AG10803 (cell line): ENCODE measurements at places on chromosomes 5 and 9.

- no peak for DNase-seq
These were observed 14.7 kb downstream of the NDUFS4 start for GRCh38 chr5:53575101-53575500.

DNA sequence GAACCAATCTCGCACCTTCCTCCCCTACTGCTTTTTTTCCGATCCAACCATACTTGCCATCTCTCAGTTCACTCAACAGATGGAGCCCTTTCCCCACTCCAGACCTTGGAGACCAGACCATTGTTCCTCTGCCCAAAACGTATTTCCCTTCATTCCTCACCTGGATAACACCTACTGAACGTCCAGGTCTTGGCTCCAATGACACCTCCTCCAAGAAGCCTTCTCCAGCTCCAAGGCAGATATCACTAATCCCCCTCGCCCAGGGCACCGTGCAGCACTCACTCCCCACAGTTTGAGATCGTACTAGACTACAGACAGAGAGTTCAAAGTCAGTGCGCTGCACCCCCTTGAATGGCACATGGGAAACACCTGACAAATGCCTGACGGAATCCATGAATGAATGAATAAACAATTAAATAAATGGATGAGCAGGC, 47.1 kb upstream of the AKNA start:
- DNase-seq = peak; percentile 31

- DNase-seq = no peak
These were observed 472.7 kb upstream of the CDH9 start for GRCh38 chr5:27511061-27511460.

- DNase-seq = no peak
These were observed 9.0 kb downstream of the FUBP3 start for GRCh38 chr9:130588416-130588815.

DNA sequence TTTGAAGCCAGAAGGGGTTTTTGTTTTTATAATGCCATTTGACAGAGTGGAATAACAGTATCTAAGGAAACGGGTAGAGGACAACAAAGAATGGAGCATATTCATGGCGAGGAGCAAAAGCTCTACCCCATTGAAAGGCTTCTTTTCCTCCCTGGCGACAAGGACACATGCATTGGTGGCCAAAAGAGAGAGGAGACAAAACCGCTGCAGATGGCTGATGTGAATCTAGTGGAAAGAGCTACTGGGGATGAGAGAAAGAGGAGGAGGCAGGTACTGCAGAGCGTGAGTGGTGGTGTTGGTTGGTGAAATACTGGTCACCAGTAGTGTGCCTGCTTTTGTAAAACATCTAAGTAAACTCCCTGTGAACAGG, 491 bp downstream of the APC start:
- no peak for DNase-seq

DNA sequence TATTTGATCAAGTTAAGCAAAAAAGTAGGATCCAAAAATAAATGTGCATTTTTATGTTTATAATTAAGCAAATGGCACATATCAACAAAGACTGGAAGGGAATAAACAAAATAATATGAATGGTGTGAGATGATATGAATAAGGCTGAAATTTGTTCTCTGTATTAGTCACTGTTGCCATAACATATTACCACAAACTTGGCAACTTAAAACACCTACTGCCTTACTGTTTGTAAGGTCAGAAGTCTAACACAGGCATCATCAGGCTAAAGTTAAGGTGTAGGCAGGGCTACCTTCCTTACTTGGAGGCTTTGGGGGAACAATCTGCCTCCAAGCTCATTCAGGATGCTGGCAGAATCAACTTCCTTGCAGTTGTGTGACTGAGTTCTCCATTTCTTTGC, 19.3 kb downstream of the PGGT1B start:
- DNase-seq = peak; percentile 51

- DNase-seq = no peak
These were observed 12.1 kb downstream of the PDCL start for GRCh38 chr9:122816163-122816867.

DNA sequence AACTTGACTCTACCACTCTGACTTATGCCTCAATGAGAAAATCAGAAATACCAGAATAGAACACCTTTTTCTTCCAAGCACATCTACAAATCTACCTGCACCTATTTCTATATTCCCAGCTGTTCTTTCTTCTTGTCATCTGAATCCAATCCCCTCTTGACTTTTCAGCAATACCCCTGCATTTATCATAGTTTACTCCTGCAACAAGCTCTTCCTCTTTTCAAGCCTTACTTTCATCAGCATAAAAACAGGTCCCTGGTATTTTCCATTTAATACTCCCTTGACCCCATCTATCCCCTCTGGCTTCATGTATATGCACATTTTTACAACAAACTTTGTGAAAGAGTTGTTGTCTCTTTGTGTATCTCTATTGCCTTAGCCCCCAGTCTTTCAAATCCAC, 3.1 kb downstream of the GEMIN5 start:
- no peak for DNase-seq

GRCh38 chr5:2439608-2440007, 311.9 kb downstream of the IRX2 start:
- DNase-seq = no peak

- DNase-seq = no peak
These were observed 984 bp upstream of the DOK3 start for GRCh38 chr5:177510567-177511053.

GRCh38 chr5:96771395-96771794, 36.4 kb downstream of the ERAP1 start:
- DNase-seq = no peak

DNA sequence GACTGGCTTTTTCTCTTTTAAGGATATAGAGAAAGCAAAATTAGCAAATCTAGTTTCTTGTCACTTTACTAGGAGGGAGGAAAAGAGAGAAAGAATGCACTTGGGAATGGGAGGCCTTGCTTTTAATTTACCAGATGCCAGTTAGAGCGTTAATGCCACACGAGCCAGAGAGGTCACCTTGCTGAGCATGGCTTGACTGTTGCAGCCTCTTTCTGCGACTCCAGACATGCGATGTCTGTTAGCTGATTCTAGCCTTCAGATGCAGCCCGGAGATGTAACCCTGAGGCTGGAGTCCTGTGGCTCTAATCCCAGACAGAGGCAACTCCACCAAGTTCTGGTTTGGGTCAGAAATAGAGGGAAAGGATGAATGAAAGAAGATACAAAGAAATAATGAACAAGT, 152.5 kb downstream of the TRIO start:
- DNase-seq = no peak

GRCh38 chr5:15887093-15887492, 292.5 kb downstream of the MARCHF11 start:
- DNase-seq = no peak

DNA sequence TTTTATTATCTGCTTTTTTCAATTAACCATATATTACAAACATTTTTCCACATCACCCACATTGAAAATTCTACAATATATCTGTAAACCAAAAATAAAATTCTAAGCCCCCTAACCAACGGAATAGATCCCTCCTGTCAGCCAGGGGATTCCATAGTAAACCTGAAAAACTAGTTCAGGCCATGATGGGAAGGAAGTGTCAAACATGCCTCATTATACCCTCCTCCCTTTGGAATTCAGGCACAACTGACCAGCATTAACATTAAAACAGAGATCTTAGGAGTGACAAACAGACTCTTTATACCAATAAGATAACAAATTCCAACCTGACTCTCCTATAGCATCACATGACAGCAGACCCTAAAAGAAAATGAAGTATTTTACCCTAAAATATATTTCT, 113.7 kb upstream of the DMRT1 start:
- no peak for DNase-seq

DNA sequence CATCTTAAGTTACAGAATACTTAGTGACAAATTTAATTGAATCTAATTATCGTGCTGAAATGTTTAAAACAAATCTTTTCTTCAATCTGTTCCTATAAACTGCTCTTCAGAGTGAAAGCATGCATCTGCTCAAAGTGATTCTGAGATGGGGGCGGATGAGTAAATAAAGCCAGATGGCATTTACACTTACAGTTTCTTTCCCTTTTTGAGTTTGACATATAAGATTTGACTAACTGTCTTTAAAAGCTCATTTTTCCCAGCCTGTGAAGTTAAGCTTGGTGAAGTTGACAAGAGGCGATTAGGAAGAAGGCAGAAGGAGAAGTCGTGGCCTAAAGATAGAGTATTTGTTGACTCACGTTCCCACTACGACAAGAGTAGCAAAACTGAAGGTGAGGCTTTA, 137.4 kb downstream of the LPAR1 start:
- DNase-seq = peak; percentile 31

GRCh38 chr5:74916831-74917710, 50.9 kb upstream of the FAM169A start:
- peak; percentile 17 for DNase-seq

DNA sequence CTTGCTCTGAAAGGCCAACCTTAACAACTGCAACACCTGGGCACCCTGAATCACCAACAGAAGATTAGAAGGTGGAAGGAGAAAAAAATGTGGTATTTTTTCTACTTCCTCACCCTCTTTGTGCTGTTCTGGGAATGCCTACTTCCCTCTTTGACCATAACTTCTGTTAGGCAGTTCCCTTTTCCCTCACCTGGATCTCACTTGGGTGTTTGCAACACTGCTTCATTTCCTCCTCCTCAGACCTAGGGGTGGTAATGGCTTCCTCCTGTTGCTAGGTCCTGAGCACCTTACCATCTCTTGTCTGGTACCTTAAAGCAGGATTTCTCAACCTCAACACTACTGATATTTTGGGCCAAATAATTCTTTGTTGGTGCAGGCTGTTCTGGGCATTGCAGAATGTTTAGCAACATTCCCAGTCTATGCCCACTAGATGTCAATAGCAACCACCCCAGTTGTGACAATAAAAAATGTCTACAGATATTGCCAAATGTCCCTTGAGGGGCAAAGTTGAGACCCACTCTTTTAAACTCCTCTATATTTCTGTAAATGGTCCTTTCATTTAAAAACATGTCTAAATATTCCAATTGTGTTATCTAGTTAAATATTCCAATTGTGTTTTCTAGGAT, 300.0 kb upstream of the VLDLR start:
- DNase-seq = no peak

- DNase-seq = no peak
These were observed 395.2 kb upstream of the TNC start for GRCh38 chr9:115513148-115513547.

DNA sequence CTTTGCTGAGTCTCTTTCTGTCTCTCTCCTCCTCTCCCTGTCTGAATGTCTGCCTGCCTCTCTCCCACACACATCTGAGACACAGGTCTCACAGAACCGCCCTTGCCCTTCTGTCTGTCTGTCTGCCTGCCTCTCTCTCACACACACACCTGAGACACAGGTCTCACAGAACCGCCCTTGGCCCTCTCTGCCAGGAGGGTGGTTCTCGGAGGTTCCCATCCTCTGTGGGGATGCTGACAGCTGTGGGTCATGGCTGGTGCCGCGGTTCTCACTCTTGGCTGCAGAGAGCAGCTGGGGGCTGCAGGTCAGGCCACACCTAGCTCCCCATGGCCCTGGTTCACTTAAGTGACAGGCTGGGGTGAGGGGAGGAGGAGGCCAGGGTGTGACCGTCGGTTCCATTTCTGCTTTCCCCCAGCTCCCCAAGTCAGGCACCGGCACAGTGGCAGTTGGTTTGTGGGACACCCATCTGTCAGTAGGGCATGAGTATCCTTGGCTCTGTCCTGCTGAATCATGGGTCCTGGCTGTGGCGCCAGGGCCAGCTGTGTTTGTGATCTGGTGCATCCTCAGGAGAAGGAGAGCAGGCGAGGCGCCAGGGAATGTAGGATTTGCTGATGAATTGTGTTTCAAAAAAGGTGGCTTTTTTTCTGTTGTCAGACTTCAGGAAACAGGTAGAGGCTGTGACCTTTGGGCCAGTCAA, 42.3 kb upstream of the CLPTM1L start:
- no peak for DNase-seq

- DNase-seq = peak; percentile 5
These were observed 34.3 kb upstream of the SPATA31D4 start for GRCh38 chr9:81893929-81894328.
